ENCODE measurements at places on chromosomes 4 and X.
A peak's percentile ranks its signal among the peaks of the same experiment; 100 is the strongest.

DNA sequence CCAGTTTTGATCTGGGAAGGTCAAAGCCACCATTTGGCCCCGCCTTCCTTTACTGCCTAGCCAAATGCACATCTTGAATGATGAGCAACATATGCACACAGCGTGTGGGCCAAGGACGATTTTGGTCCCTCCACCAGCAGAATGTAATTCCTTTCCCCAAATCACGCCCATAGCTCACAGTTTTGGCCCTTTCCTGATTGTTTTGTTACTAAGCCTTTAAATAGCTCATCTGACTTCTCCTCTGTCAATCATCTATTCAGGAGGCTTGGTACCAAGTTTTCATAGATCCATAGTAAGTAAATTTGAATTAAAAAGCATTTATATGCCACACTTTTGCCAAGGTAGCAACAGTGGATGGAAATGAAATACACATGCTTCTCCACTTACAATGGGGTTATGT is 123.3 kb downstream of the NFKB1 start:
- DNase-seq: no peak

DNA sequence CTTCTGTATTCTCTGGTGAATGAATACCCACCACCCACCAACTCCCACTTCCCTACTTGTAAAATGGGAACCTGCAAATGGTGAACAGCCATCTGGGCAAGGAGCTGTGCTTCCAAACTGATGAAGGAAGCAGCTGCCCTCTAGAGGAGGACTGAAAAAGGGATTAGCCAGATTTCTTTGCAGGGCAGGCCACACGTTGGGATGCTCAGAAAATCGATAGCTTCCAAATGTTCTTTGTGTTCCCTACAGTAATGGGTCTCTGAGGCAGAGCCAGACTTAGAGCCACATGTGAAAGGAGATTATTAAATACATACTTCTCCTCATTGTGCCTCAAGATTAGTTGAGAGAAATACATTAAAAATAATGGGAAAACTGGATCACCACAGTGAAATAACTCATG is 39.3 kb upstream of the LPAR4 start:
- no peak for DNase-seq

- no peak for DNase-seq
Measured at GRCh38 chrX:153643431-153644351, 3.3 kb upstream of the DUSP9 start.

DNA sequence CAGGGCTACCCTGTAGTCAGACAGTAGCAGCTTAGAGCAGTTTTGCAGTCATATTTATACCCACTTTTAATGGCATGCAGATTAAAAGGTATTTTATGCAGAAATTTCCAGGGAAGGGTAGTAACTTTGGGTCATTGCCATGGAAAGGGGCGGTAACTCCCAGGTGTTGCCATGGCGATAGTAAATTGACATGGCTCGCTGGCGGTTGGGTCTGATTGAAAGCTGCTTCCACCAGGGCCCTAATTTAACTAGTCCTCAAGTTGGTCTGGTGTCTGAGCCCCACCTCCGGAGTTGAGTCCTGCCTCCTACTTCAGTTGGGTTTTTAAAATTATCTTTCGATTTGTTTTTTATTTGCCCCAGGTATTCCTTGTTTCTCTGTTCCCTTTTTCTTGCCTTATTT is 70.1 kb downstream of the NAA11 start:
- DNase-seq: no peak

DNA sequence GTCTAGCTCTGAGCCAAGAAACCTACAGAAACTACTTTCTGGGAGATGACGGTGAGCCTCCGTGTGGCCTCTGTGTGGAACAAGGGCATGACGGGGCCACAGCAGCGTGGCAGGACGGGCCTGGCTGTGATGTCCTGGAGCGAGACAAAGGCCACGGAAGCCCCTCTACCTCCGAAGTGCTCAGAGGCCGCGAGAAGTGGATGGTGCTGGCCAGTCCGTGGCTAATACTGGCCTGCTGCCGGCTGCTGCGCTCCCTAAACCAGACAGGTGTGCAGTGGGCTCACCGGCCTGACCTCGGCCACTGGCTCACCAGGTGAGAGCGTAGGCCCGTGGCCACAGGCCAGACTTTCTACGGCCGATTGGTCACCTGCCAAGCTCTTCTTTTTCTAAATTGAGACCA is 24.6 kb downstream of the PIGG start:
- DNase-seq: no peak

DNA sequence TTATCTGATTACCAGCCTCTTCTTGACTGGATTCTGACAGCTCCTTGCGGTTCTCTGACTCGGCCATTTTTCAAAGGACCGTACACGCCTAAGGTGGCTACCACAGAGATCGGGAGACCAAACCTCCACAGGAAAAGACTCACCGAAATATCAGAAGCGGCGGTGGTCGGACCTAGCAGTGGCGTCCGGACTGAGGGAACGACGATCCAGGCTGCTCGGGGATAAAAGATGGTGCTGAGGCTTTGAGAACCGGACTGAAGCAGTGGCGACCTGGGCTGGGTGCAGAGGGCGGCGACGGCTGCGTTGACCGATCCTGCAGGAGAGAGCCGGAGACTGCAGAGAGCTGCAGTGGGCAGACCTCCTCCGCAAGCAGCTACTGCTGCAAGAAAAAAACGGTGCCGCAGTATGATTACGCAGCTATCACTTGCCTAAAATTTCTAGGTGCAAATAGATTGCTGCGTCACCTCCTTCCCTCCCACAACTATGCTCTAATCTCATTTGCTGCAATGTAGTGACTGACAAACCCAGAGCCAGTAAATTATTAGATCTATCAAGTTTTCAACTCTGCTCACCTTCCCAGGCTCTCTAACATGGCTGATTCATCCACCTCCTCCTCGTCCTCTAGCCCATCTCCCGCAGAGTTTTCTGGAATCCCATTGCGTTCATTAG is at the start of gene NAP1L2:
Gene NAP1L2, minus strand, starts transcription at position 426 of the 669 bp plus-strand sequence. Its CDS starts 359 bp downstream, at position 67.
- peak; percentile 41 for DNase-seq

DNA sequence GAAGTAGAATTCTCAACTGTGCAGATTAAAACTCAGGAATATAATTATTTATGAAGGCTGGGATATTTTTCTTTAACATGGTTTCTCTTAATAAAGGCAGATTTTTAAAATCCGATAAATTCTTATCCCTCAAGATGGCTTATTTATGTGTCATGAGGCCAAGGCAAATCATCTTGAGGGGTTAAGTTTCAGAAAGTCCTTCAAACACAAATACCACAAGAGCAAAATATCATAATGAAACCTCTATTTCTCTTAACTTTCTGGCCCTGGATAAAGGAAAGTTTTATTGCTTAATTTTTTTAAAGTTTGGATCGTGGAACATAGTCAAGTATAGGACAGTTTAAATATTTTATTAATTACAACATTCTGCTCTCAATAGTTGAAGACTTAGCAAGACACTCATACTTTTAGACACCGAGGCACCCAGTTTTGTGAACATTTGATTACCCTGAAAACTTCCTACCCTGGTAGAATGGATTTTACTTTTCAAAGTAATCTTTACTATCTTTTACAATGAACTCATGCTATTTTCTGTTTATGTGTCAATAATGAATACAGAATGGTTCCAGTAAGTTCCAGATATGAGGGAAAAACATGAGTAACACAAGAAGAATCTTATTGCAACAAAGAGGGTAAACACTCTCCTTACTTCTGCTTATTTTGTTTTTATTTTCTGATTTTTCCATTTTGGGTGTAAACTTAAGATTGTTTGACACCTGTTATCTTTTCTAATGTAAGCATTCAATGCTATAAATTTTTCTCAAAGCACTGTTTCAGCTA is 200.7 kb upstream of the IL15 start:
- DNase-seq: no peak
